ENCODE measurements at places on chromosomes 16 and 17. TPM values are rescaled to one million over a fixed set of nuclear protein-coding genes. Genes with fewer than 3 reads are reported as not detected.

The MYH2 gene
- total RNA-seq: not detected

The DHRS7C gene
- not detected for total RNA-seq

The ABI3 gene
- total RNA-seq: not detected

GRCh38 chr16:57734308-57734924 is 1.2 kb upstream of the KATNB1 start:
- no peak for DNase-seq
- H3K4me3 ChIP-seq: peak overlapping the region; percentile 97
- H3K27ac ChIP-seq: peak overlapping the region; percentile 98
- H3K27me3 ChIP-seq: peaks cover 5% of the 10 kb centered on the region

- peaks cover 69% of the 10 kb centered on the region for H3K27me3 ChIP-seq
- DNase-seq: no peak
- no peak overlapping the region for H3K27ac ChIP-seq
- no peaks in the 10 kb centered on the region for H3K36me3 ChIP-seq
- H3K4me1 ChIP-seq: peaks cover 8% of the 10 kb centered on the region
- H3K4me3 ChIP-seq: no peak overlapping the region
Observed at GRCh38 chr17:43868226-43868994, 21.4 kb downstream of the CD300LG start.

DNA sequence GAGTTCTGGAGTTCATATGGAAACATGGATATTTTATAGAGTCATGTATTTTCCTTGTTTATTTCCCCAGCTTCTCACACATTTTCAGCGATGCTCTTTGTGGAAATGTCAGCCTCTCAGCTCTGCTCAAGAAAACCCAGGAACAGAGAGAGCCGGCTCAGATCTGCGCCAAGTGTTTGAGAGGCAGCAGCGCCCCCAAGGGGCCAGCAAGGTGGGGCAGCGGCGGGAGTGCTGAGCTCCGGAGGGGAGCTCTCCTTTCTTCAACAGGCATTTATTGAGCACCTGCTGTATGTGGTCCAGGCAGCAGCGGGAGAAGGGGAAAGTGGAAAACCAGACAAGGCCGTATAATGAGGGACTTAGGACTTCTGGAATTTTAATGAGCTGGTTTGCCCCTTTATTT is 421.1 kb upstream of the C16orf82 start:
- H3K36me3 ChIP-seq: no peaks in the 10 kb centered on the region
- no peaks in the 10 kb centered on the region for H3K4me1 ChIP-seq
- DNase-seq: no peak
- no peak overlapping the region for H3K27ac ChIP-seq
- no peaks in the 10 kb centered on the region for H3K27me3 ChIP-seq
- no peak overlapping the region for H3K4me3 ChIP-seq

DNA sequence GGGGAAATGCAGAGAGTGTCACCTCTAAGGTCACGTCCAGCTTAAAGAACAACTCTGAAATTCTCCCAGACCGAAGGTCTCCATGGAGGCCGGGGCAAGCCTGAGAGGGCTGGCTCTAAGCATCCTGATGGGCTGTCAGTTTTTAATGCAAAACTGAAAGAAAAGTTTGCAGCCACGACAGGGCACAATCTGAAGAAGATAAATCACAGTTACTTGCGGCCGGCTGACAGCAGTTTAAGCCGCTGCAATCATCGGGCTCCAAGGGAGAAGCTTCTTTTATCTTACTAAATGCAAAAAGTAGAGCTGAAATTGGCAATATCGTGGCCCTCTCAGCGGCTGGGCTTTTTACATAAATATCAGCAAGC is 168.8 kb downstream of the CYLD start:
- no peaks in the 10 kb centered on the region for H3K36me3 ChIP-seq
- H3K27me3 ChIP-seq: peaks cover 8% of the 10 kb centered on the region

- no peaks in the 10 kb centered on the region for H3K4me1 ChIP-seq
- DNase-seq: no peak
- H3K36me3 ChIP-seq: no peaks in the 10 kb centered on the region
- H3K27me3 ChIP-seq: no peaks in the 10 kb centered on the region
Observed at GRCh38 chr17:75487351-75488070, 27.8 kb downstream of the CASKIN2 start.

DNA sequence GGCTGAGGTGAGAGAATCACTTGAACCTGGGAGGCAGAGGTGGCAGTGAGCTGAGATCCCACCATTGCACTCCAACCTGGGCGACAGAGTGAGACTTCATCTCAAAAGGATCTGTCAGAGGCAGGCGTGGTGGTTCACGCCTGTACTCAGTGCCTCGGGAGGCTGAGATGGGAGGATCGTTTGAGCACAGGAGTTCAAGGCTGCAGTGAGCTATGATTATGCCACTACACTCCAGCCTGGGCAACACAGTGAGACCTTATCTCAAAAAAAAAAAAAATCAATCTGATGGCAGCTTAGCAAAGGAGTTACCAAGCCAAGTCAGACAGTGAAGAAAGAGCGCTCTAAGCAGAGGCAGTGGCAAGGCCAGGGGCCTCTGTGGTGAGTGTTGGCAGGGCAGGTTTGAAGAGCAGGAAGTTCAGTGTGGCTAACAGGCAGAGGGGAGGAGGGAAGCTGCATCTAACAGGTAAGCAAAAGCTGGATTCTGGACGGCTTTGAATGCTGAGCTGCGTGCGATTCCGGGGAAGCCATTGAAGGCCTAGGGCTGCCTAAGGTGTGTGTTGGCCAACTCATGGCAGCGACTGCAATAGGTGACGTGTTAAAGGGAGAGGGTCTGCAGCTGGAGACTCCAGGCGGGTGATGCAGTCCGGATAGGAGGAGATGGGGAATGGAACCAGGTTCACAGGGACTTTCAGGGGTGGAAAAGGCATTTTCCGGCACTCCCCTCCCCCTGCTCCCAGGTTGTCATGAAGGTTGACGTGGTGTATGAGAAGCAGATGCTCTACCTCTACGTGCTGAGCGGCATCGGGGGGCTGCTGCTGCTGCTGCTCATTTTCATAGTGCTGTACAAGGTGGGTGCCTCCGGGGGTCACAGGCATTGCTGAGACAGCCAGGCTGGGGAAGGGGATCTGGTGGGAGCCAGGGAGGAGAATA is 7.0 kb downstream of the ZNF768 start:
- DNase-seq: no peak
- peaks cover 17% of the 10 kb centered on the region for H3K27me3 ChIP-seq
- H3K4me3 ChIP-seq: no peak overlapping the region
- no peak overlapping the region for H3K27ac ChIP-seq

DNA sequence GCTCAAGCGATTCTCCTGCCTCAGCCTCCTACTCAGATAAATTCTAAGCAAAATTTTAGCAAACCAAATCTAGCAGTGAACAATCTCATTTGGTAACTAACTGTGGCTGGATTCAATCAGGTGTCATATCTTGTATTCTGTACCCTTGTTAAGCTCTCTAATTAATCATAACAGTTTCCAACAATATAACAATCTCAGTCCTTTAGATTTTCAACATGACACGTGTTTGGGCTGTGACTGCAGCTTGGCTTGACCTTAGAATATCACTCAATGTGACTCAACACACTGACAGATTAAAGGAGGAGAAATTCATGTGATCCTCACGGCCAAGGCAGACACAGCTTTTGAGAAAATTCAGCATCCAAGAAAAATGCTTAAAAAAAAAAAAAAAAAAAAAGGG is 133.6 kb downstream of the BANP start:
- peaks cover 1% of the 10 kb centered on the region for H3K27me3 ChIP-seq
- H3K4me1 ChIP-seq: peaks cover 10% of the 10 kb centered on the region
- H3K27ac ChIP-seq: no peak overlapping the region
- peaks cover 9% of the 10 kb centered on the region for H3K36me3 ChIP-seq
- no peak overlapping the region for H3K4me3 ChIP-seq

DNA sequence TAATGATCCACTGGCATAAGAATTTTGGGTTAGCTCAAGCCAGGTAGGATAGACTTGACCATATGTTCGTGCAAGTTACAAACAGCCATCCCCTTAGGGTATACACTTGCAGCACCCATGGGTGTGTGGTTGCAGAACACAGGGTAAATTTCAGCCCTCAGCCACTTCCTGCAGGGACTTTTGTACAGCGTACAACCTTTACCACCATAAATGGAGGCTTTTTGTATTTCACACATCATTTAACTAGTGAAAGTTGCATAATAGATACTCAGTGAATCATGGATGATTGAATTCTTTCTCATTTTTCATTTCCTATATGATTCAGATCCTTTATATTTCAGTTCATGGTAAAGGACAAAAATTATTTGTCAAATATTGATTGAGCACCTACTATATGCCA is 473.9 kb downstream of the CDH13 start:
- no peak overlapping the region for H3K4me3 ChIP-seq
- peaks cover 16% of the 10 kb centered on the region for H3K36me3 ChIP-seq
- no peak overlapping the region for H3K27ac ChIP-seq
- no peaks in the 10 kb centered on the region for H3K4me1 ChIP-seq
- DNase-seq: no peak

Data from HFFc6 (cell line).